Mucosa of gallbladder (tissue), 1 donor: ENCODE measurements at places on chromosomes 1 and 21. TPM values are rescaled to one million over a fixed set of nuclear protein-coding genes. Genes with fewer than 3 reads are reported as not detected.

Gene EDARADD
- 7.4 TPM for total RNA-seq

Gene FLAD1
- 37.9 TPM for total RNA-seq

Gene OLFML2B
- total RNA-seq = 8.4 TPM

Gene ANGPTL3
- 0.06 TPM for total RNA-seq

Gene CYP4A11
- 14.2 TPM for total RNA-seq

Gene CYP4B1
- total RNA-seq = 6.7 TPM

Gene LMOD1
- 257 TPM for total RNA-seq

Gene UBL4B
- total RNA-seq = not detected

Gene CFAP141
- not detected for total RNA-seq

Gene OR2L5
- total RNA-seq = not detected

Gene TFB2M
- total RNA-seq = 10.5 TPM

Gene OR2L2
- 0.06 TPM for total RNA-seq

Gene PRAMEF18
- not detected for total RNA-seq

Gene RCSD1
- total RNA-seq = 18.4 TPM

Gene TESK2
- total RNA-seq = 6.0 TPM

Gene THEM5
- not detected for total RNA-seq

Gene RPE65
- not detected for total RNA-seq

Gene INTS3
- total RNA-seq = 72.9 TPM

Gene CDCA8
- 2.5 TPM for total RNA-seq
